ENCODE measurements at places on chromosomes 2 and 18.

DNA sequence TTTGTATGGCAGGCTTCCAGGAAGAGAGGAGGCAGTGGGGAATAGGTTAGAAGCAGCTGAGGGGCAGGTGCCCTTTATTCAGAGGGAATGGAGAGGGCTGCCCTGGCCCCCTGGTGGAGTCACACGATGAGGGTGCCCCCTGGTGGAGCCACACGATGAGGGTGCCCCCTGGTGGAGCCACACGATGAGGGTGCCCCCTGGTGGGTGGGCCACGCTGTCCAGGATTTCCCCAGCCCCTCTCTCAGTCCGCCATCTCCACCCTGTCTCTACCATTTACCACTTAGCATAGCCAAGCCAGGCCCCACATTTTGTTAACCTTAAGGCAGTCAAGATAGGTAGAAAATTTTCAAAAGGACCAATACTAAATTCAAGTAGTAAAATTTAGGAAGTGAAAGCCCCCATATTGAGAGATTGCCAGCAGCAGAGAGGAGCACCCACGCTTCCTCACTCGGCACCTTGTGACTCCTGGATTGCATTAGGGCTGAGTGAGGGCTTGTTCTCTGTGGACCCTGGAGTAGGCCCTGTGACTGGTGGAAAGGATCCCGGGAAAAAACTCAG, 10.4 kb upstream of the FAM228A start:
- no peak for DNase-seq

- no peak for DNase-seq
Observed at GRCh38 chr18:69968039-69968438, 20.4 kb upstream of the CD226 start.

DNA sequence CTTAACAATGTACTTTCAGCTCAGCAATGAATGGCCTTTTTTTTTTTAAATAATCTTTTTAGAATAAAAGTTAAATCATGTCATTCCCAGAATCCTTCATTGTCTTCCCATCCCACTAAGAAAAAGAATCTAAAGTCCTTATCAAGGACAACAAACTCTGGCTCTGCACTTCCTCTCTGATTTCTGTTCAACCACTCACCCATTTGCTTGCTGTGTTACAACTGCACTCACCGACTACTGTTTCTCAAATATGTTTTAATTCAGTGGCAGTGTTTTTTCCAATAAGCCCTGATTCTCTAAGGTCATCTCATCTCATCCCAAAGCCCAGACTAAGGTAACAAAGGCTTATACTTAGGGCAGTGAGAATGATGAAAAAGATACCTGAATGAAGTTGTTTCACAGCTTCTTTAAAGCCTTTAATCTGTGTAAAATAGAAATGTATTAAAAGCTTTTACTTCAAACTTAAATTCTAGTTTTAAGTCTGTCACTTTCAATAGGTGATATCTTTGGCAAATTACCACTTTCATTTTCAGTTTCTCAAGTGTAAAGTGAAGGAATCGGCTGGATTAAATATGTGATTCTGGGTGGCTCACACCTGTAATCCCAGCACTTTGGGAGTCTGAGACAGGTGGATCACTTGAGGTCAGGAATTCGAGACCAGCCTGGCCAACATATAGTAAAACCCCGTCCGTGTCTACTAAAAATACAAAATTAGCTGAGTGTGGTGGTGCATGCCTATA, 87.6 kb downstream of the RBBP8 start:
- DNase-seq = no peak

GRCh38 chr18:66769375-66769774, 165.5 kb upstream of the CDH19 start:
- DNase-seq = no peak

- no peak for DNase-seq
Observed at GRCh38 chr2:134410006-134410405, 156.1 kb downstream of the MGAT5 start.

GRCh38 chr2:105790461-105791149, 45.9 kb downstream of the NCK2 start:
- no peak for DNase-seq

GRCh38 chr2:115389024-115389423, 946.6 kb downstream of the DPP10 start:
- no peak for DNase-seq

GRCh38 chr2:196606516-196606915, 33.0 kb upstream of the CCDC150 start:
- DNase-seq = no peak

DNA sequence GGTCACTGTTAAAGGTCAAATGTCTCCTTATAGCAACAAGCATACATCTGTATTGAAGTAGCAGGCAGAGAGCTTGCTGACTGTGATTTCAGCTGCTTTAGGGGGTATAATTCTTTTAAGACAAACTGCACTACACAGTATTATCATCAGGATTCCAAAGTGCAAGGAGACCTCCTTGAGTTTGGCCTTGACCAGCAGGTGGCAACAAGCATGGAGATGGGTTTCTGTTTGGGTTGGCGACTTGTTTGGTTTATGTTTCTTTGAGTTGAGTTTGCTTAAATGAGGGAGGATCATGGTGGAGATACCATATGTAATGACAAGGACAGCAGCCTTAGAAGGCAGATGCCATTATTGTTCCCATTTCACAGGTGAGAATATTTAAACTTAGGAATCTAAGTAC, 681.0 kb upstream of the ID2 start:
- DNase-seq = no peak

DNA sequence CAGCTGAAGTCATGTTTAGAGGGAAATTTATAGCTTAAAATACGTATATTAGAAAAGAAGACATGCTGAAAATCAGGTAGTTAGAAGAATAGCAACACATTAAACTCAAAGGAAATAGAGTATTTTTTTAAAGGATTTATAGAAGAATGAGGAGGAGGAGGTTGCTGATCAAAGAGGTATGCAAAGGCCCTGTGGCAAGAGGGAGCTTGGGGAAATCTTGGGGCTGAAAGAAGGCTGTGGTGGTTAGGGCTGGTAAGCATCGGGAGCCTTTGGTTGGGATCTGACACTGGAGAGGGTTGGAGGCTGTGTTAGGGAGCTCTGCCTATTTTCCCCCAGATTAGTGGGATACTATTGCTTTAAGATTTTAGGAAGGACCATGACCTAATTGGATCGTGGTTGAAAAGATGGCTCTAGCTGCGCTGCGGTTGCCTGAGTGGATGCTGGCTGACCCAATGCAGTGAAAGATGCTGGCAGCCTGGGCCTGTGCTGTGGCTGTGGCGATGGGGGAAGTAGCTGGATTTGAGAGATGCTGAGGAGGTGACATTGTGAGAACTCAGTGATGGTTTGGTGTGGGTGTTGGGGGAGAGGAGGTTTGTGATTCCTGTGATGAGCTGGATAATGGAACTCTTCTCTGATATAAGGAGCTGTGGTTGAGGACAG, 11.7 kb downstream of the DGKD start:
- no peak for DNase-seq

DNA sequence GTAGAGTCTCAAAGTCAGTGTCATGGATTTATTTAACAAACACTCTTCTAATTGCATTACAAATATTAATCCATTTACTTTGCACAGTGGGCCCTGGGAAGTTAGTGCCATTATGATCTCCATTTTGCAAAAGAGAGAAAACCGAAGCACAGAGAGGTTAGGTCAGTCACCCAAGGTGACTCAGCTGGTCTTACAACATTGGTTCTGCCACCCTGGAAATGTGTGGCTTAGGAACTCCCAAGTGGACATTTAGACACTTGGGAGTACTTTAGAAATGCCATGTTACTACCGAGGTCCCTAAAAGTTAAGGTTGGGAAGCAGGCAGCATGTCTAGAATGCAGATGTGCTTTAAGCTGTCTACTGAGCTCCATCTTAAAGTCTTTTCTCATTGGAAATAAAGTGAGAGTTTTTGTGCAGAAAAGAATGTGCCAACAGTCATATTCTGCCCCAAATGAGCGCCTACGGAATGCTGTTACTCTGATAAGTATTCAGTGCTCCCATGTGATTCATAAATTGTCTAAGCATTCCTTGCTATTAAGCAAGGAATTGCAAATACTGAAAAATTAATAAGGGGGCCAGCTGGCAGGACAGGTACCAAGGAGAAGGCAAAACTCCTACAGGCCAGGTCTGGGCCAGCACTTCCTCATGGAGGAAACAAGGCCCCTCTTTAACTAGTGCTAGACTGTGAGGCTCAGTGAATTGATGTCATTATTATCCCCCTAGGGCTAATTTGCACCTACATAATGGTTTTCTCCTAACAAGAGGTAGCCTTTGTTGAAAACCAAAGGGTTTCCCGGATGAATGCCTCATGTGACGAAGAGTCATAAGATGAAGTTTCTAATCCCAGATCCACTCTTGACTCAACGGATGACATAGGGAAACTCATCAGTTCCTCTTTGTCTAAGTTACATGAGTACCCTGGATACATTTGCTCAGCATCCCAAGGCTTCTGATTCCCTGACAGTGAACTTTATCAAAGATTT, 16.3 kb downstream of the NRP2 start:
- no peak for DNase-seq

DNA sequence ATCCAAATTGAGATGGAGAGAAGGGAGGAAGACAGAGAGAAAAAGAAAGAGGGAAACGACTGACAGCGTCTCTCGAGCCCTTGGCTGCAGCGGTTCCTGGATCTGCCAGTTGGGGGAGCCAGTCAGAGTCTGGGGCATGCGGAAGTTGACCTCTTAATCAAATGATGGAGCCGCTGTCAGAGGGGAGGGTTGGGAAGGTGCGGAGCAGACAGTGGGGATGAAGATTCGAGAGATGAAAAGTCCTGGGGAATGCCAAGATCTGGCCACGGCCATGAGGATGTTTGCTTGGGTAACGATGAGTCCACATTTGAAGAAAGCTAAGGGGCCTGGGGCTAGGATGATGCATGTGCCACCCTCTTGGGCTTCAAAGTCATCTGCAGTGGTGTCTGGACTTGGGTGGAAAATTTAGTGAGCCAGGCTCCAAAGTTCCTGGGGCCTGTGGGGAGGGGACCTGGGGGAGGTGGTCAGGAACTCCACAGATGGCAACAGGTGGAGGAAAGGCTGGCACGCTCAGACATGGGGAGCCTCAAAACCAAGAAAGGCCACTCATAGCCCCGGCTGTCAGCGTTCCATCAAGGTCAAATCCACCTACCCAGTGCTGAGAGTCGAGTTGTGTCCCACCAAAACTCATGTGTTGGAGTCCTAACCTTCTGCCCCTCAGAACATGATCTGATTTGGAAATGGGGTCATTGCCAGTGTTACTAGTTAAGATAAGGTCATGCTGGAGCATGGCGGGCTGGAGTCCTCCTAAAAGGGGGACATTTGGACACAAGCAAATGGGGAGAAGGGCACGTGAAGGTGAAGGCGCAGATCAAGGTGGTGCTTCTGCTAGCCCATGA, 200.1 kb downstream of the NDUFA10 start:
- no peak for DNase-seq

- no peak for DNase-seq
Observed at GRCh38 chr2:206305523-206306245, 31.2 kb downstream of the ZDBF2 start.

DNA sequence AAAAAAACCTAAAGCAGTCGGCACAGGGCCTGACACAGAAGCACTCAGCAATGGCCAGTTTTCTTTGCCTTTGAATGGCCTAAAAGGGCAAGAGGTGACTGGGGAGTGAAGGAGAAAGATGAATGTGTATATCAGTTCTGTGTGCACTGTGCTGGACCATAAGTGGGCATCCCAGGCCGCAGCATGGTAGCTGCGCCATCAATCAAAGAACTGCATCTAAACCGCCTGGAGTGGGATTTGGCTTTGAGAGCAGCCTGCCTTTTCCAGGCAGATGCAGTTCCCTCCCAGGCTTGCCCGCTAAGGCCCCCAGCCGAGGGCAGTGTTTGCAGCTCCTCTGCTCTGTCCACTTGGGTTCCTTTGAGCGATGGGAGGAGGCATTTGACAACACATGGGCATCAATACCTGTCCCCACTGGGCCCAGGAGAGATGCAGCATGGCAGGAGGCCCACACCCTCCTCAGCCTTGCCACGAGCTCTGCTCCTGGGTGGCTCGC, 144.1 kb downstream of the FAM210A start:
- DNase-seq = no peak

GRCh38 chr2:189927823-189928222, 134.7 kb downstream of the MSTN start:
- DNase-seq = no peak

GRCh38 chr2:70133127-70133452, 45.8 kb downstream of the PCBP1 start:
- no peak for DNase-seq

GRCh38 chr2:26412091-26412673, 10.5 kb downstream of the DRC1 start:
- no peak for DNase-seq

DNA sequence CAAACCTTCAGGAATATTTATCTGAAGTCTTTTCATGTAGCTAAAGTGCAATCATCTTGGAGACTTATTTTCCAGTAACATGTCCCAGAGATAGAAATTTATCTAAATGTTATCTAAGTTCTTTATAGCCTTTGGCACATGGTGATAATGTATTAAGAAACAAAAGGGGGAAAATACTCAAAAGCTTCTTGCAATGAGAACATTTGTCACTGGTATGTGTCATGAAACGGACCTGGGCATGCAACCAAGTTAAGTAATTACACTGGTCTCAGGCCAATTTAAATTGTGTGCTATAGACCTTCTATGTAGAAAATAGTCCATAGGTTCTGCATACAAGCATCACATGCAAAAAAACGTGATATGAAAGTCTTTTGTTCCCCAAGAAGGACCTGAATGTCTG, 136.2 kb downstream of the SLC8A1 start:
- DNase-seq = no peak

DNA sequence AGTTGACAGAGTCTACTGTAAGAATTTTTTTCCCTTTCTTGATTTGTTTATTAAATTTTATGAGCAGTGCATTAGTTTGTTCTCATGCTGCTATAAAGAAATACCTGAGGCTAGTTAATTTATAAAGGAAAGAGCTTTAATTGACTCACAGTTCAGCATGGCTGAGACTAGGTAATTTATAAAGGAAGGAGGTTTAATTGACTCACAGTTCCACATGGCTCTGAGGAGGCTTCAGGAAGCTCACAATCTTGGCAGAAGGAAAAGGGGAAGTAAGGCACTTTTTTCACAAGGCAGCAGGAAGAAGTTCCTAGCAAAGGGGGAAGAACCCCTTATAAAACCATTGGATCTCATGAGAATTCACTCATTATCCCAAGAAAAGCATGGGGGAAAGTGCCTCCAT, 191.4 kb upstream of the VRK2 start:
- DNase-seq = no peak

DNA sequence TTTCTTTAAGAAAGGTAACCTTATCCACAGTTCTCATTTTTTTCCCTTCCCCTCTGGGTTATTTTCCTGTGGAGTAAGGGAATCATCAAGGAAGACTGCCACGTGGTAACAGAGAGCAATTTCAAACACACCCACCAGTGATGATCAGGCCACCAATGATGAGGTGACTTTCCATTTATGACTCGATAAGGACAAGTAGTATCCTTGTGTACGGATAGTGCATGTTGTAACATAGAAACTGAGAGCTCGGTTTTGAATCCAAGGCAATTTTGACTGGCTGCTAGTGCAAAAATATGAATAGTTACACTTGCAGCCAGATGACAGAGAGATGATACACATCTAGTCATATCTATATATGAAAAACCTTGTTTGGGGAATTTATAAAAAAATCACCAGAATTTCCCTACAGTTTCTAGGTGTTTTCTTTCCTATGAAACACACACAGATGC, 143.6 kb upstream of the TCF4 start:
- DNase-seq = no peak

- no peak for DNase-seq
Observed at GRCh38 chr18:11978956-11979355, 2.4 kb upstream of the IMPA2 start.

All from amniotic stem cell (primary cell).